Caco-2 (cell line): ENCODE measurements at places on chromosomes 7 and 10. TPM values are rescaled to one million over a fixed set of nuclear protein-coding genes. Genes with fewer than 3 reads are reported as not detected.
A peak's percentile ranks its signal among the peaks of the same experiment; 100 is the strongest.

GRCh38 chr10:127579640-127580039 lies 30.5 kb downstream of the NPS start:
- no peak overlapping the region for H3K4me3 ChIP-seq
- no peaks in the 10 kb centered on the region for H3K36me3 ChIP-seq
- no peaks in the 10 kb centered on the region for H3K4me1 ChIP-seq

- H3K4me3 ChIP-seq, result no peak overlapping the region
- peaks cover 16% of the 10 kb centered on the region; the same call in 1 of the 2 replicates for H3K4me1 ChIP-seq
- H3K27ac ChIP-seq, result no peak overlapping the region
Observed at GRCh38 chr7:149423449-149424110, 37.3 kb downstream of the ZNF777 start.

- 0 out of 2 replicates have a peak, but pooled peaks cover 1% of the 10 kb centered on the region for H3K27me3 ChIP-seq
- H3K36me3 ChIP-seq, result no peaks in the 10 kb centered on the region
- H3K4me3 ChIP-seq, result no peak overlapping the region
- DNase-seq, result no peak
- H3K27ac ChIP-seq, result no peak overlapping the region
Observed at GRCh38 chr10:42992957-42993390, 83.9 kb upstream of the RET start.

- peaks cover 33% of the 10 kb centered on the region for H3K4me1 ChIP-seq
- H3K27me3 ChIP-seq, result no peaks in the 10 kb centered on the region
- no peaks in the 10 kb centered on the region for H3K36me3 ChIP-seq
- peak overlapping the region; percentile 13 for H3K4me3 ChIP-seq
Observed at GRCh38 chr7:101121991-101122932, 4.6 kb upstream of the SERPINE1 start.

DNA sequence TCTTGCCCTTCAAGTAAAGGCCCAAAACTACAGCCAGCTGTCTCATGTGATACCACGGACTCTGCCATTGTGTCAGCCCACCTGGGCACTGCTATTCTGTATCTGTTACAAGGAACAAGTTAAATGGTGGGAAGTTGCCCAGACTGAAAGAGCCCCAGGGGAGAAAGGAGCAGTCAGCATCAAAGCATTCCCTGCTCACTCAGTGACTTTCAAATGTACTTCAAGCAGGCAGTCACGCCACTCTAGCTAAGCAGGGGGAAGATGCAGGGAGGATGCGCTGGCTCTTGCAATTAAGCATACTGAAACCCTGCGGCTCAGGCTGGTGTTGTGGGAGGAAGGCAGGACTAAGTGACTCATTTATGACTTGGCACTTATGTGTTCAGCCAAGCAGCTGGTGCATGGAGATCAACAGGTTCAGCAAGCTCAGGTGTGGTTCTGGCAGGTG lies 1249.6 kb downstream of the TYW1 start:
- no peak for DNase-seq
- no peak overlapping the region for H3K4me3 ChIP-seq
- H3K27me3 ChIP-seq, result no peaks in the 10 kb centered on the region
- no peaks in the 10 kb centered on the region for H3K4me1 ChIP-seq
- H3K27ac ChIP-seq, result no peak overlapping the region
- no peaks in the 10 kb centered on the region for H3K36me3 ChIP-seq

GRCh38 chr10:76352300-76352699 lies 920.9 kb downstream of the LRMDA start:
- DNase-seq, result no peak
- no peak overlapping the region for H3K4me3 ChIP-seq
- no peaks in the 10 kb centered on the region for H3K36me3 ChIP-seq

GRCh38 chr10:3814838-3815220 lies 29.8 kb upstream of the KLF6 start:
- H3K27ac ChIP-seq, result no peak overlapping the region
- H3K36me3 ChIP-seq, result no peaks in the 10 kb centered on the region
- no peaks in the 10 kb centered on the region for H3K27me3 ChIP-seq
- no peak overlapping the region for H3K4me3 ChIP-seq
- peaks cover 53% of the 10 kb centered on the region for H3K4me1 ChIP-seq

- H3K27me3 ChIP-seq, result no peaks in the 10 kb centered on the region
- peaks cover 8% of the 10 kb centered on the region for H3K4me1 ChIP-seq
- DNase-seq, result no peak
- no peaks in the 10 kb centered on the region for H3K36me3 ChIP-seq
- H3K4me3 ChIP-seq, result no peak overlapping the region
- no peak overlapping the region for H3K27ac ChIP-seq
Observed at GRCh38 chr10:114824391-114824790, 2.8 kb downstream of the FHIP2A start.

DNA sequence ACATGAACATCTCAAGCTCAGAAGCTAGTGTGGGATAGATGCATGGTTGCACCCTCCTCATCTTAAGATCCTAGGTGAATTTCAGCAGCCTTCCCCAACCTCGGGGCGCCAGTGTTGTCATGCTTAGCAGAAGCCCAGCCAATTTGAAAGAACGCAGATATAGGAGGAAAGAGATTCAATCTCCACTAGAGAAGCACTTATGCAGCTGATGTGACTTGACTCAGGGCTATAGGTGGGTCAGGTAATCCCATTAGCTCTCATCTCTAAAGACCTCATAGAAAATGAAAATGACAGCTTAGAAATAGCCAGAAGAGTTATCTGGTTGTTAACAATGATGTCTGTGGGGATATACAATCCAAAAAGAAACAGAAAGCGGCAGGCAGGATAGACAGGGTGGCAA lies 310.5 kb downstream of the GPAM start:
- H3K36me3 ChIP-seq, result no peaks in the 10 kb centered on the region
- H3K4me1 ChIP-seq, result no peaks in the 10 kb centered on the region
- H3K27me3 ChIP-seq, result no peaks in the 10 kb centered on the region; the same call in 1 of the 2 replicates
- no peak overlapping the region for H3K4me3 ChIP-seq
- DNase-seq, result no peak
- H3K27ac ChIP-seq, result no peak overlapping the region

- H3K4me3 ChIP-seq, result no peak overlapping the region
- no peak for DNase-seq
- no peaks in the 10 kb centered on the region for H3K36me3 ChIP-seq
- no peak overlapping the region for H3K27ac ChIP-seq
- no peaks in the 10 kb centered on the region; the same call in 1 of the 2 replicates for H3K27me3 ChIP-seq
Observed at GRCh38 chr10:30691639-30692015, 62.1 kb upstream of the LYZL2 start.

DNA sequence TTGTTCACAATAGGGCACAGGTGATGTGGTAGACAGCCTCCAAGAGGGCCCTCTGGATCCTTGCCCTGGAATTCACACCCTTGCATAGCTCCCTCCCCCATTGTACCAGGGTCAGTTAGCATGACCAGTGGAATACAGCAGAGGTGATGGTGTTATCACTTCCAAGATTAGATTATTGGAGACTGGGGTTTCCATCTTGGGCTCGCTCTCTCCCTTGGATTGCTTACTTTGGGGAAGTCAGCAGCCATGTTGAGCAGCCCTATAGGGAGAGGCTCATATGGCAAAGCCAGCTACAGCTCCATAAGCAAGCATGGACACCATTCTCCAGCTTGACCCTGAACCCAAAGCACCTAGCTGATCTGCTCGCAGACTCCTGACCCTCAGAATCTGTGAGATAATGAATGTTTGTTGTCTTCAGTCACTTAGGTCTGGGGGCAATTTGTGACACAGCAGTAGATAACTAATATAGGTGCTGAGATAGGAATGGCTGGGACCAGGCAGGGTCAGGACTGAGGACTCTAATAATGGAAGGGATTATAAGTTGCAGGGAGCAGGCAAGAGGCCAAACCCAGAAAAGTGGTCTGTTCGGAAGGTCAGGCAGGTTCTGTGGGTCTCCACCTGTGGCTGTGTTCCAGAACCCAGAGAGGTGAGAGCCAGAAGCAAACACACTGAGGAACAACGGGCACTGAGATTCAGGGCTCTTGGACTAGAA lies 22.9 kb downstream of the TBXAS1 start:
- no peak overlapping the region for H3K27ac ChIP-seq
- no peaks in the 10 kb centered on the region for H3K36me3 ChIP-seq
- no peak for DNase-seq
- no peak overlapping the region for H3K4me3 ChIP-seq
- H3K27me3 ChIP-seq, result no peaks in the 10 kb centered on the region
- H3K4me1 ChIP-seq, result peaks cover 9% of the 10 kb centered on the region

DNA sequence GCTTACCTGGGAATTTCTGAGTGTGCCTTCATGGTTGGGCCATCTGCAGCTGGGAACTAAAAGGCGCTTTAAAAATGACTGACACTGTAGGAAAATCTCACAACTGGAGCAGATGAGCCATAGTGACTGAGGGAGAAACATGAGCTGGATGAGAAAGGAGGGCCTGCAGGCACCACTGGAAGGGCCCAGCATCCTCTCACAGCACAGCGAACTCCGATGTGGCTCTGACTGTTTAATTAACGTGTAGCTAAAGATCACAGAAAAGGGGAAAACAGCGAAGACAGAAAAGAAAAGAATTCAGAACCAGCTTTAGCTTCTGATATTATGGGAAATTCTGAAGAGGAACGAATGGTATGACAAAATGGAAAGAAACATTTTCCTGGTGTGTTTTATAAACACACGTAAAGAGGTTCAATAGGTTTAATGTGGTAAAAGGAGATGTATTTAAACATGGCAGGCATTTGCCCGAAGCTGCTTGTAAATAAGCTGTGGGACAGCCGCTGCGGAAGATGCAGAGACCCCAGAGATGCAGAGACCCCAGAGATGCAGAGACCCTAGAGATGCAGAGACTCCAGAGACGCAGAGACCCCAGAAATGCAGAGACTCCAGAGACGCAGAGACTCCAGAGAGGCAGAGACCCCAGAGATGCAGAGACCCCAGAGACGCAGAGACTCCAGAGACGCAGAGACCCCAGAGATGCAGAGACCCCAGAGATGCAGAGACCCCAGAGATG lies 534.3 kb downstream of the PTPRN2 start:
- H3K27me3 ChIP-seq, result no peaks in the 10 kb centered on the region
- DNase-seq, result no peak
- no peak overlapping the region for H3K4me3 ChIP-seq

DNA sequence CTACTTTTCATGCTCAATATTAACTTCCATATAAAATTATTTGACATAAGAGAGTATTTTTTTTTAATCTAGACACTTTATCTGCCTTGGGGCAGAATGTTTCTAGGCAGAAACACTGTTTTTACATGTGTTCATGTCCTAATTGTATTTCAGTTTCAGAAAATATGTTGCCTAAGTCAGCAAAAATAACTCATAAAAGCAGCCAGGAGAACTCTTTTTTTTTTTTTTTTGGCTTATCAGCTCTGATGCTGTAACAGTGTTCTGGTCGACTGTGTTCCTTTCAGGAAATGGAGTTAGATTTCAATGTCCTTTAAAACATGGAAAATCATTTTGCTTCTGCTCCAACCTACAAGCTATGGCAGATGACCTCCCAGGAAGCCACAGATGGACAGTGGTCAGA lies 63.2 kb upstream of the OPALIN start:
- DNase-seq, result no peak
- no peaks in the 10 kb centered on the region for H3K4me1 ChIP-seq
- no peaks in the 10 kb centered on the region for H3K27me3 ChIP-seq
- H3K36me3 ChIP-seq, result no peaks in the 10 kb centered on the region

- H3K27me3 ChIP-seq, result no peaks in the 10 kb centered on the region
- no peak overlapping the region for H3K4me3 ChIP-seq
- H3K4me1 ChIP-seq, result no peaks in the 10 kb centered on the region
- no peaks in the 10 kb centered on the region for H3K36me3 ChIP-seq
- DNase-seq, result no peak
Observed at GRCh38 chr7:7843972-7844371, 124.6 kb upstream of the GLCCI1 start.

DNA sequence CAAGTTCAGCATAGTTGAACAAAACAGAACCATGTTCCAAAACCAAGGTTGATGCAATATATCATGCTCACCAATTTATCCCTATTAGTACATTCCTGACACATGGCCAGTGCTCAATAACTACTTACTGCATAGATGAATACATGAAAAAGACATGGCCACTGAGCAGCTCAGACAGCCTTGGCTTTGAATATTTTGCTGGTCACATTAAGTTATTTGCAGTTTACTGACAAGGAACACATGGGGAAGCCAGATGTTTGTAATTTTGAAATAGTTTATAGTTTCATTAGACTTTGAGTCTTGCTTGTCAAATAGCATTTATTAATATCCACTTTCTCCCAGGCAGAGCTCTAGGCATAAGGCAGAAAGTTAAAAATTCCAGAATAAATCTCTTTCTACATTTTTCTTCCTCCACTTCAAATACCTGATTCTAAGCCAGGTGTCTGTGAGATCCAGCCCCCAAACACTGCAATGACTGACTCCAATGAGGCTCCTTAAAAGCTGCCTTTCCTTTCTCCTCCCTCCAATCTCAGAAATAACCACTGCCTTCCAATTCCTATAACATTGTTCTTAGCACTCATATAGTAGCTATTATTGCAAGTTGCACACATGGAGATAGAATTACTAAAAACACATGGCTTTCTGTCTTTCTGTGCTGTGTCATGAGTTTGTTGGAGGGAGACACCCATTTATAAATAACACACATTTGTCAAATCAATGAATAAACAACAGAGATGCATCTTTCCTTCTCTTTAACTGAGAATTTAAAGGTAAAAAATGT lies 91.3 kb downstream of the PCGF5 start:
- H3K27ac ChIP-seq, result no peak overlapping the region
- no peaks in the 10 kb centered on the region for H3K4me1 ChIP-seq
- H3K4me3 ChIP-seq, result no peak overlapping the region
- no peaks in the 10 kb centered on the region for H3K27me3 ChIP-seq
- no peak for DNase-seq

DNA sequence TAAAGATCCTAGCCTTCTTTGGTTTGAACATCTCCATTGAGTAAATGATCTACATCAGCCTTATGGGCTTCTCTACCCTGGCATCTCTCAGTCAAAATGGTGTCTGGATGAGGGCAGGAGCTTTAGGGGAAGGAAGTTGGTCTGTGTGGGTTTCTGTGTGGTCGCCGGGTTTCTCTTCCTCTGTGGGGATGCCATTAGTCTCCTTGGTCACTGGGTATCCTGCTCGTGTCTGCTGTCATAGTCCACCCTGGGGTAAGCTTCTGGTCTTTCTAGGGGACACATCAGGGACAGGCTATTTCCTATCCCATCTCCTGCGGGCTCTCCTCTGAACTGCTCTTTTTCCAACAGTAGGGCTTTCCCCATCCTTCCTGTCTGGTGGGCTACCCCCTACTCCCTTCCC lies 150.3 kb upstream of the NPY start:
- no peak overlapping the region for H3K4me3 ChIP-seq
- DNase-seq, result no peak
- no peaks in the 10 kb centered on the region for H3K4me1 ChIP-seq
- H3K27ac ChIP-seq, result no peak overlapping the region
- no peaks in the 10 kb centered on the region for H3K36me3 ChIP-seq
- no peaks in the 10 kb centered on the region; the same call in 1 of the 2 replicates for H3K27me3 ChIP-seq

Gene NFE2L3
- total RNA-seq, result 38.4 and 39.2 TPM in 2 replicates

Gene OPN1SW
- total RNA-seq, result not detected in 2 replicates

Gene FAM13C
- total RNA-seq, result 0.18 and 0.42 TPM in 2 replicates

Gene AFAP1L2
- 2.3 and 2.6 TPM in 2 replicates for total RNA-seq

Gene DENND2A
- total RNA-seq, result 0.67 and 0.95 TPM in 2 replicates

Gene STEAP4
- total RNA-seq, result 0.05 TPM in 1 of 2 replicates, not detected in the other

Gene SSC4D
- 1.1 and 1.6 TPM in 2 replicates for total RNA-seq

Gene HUS1
- 31.3 and 32.3 TPM in 2 replicates for total RNA-seq

Gene PPRC1
- total RNA-seq, result 66.6 and 68.5 TPM in 2 replicates

Gene DGKI
- 0.77 and 0.84 TPM in 2 replicates for total RNA-seq

Gene SPDYE18
- 0.35 and 0.66 TPM in 2 replicates for total RNA-seq
